ENCODE measurements at places on chromosomes 7 and 10. TPM values are rescaled to one million over a fixed set of nuclear protein-coding genes. Genes with fewer than 3 reads are reported as not detected.

TCF7L2 gene
- total RNA-seq, result 20.9 TPM

SPDYE9 gene
- total RNA-seq, result not detected

PNLIPRP2 gene
- total RNA-seq, result not detected

ZNF804B gene
- total RNA-seq, result not detected

ZNF503 gene
- 1.2 TPM for total RNA-seq

LRMDA gene
- not detected for total RNA-seq

TUBB8 gene
- total RNA-seq, result 0.24 TPM

AKR1B1 gene
- 104 TPM for total RNA-seq

- H3K4me1 ChIP-seq, result peaks cover 25% of the 10 kb centered on the region
- H3K27me3 ChIP-seq, result no peaks in the 10 kb centered on the region
- DNase-seq, result no peak
- no peaks in the 10 kb centered on the region for H3K36me3 ChIP-seq
- H3K27ac ChIP-seq, result no peak overlapping the region
Measured at GRCh38 chr7:43700646-43701499, 28.4 kb downstream of the COA1 start.

GRCh38 chr7:4531236-4531635 is 150.9 kb upstream of the FOXK1 start:
- no peaks in the 10 kb centered on the region for H3K4me1 ChIP-seq
- no peaks in the 10 kb centered on the region for H3K36me3 ChIP-seq
- no peak overlapping the region for H3K4me3 ChIP-seq
- no peak for DNase-seq
- H3K27ac ChIP-seq, result no peak overlapping the region

DNA sequence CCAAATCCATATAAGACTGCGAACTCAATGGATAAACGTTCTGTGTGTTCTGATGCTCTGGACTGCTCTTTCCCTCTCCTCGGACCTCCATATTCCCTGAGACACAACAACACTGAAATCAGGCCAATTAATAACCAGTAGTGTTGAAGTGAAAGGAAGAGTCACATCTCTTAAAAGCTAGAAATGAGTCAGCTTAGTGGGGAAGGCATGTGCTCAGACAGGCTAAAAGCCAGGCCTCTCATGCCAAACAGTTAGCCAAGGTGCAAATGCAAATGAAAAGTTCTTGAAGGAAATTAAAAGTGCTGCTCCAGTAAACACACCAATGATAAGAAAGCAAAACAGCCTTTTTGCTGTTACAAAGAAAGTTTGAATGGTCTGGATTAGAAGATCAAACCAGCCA is 29.3 kb downstream of the TNS3 start:
- no peaks in the 10 kb centered on the region for H3K27me3 ChIP-seq
- no peaks in the 10 kb centered on the region for H3K36me3 ChIP-seq
- no peak for DNase-seq
- H3K27ac ChIP-seq, result no peak overlapping the region
- no peak overlapping the region for H3K4me3 ChIP-seq

GRCh38 chr10:35561715-35562114 is 43.4 kb upstream of the GJD4 start:
- no peak for DNase-seq
- H3K36me3 ChIP-seq, result no peaks in the 10 kb centered on the region
- H3K4me3 ChIP-seq, result no peak overlapping the region
- H3K27ac ChIP-seq, result no peak overlapping the region
- peaks cover 15% of the 10 kb centered on the region for H3K4me1 ChIP-seq
- no peaks in the 10 kb centered on the region for H3K27me3 ChIP-seq

- DNase-seq, result no peak
- no peak overlapping the region for H3K4me3 ChIP-seq
- no peaks in the 10 kb centered on the region for H3K36me3 ChIP-seq
- H3K4me1 ChIP-seq, result no peaks in the 10 kb centered on the region
- no peak overlapping the region for H3K27ac ChIP-seq
- H3K27me3 ChIP-seq, result peaks cover 30% of the 10 kb centered on the region
Measured at GRCh38 chr10:19505320-19506312, 310.6 kb upstream of the PLXDC2 start.

DNA sequence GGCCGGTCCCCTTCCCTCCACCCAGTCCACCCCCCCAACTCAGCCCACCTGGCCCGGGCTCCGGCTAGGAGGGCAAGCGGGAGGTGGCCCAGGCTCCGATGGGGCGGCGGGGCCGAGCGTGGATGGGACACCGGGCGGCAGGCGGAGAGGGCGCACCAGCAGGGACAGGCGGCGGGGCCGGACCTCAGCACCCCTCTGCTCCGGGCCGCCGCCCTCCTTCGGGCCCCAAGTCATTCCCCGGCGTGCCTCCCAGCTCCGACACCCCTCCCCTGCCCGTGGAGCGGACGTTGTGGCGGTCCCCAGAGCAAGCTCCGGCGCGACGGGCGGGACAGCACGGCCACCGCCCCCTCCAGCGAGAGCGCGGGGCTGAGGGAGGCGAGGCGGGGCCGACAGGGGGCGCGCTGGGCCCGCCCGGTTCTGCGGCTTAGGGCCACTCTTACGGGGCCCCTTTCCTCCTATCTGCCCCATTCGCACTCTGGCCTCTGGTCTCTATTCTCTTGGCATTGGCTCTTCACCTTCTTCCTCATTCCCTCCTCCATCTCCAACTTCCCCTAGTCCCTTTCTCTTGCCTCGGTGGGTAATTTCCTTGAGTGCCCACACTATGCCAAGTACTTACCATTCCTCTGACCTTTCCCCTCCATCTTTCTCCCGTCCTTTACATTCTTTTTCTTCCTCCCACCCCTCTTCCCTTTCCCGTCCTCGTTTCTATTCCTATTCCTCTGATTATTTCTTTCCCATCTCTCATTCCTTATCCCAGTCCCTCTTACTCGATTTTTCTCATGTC is 701 bp upstream of the GBX1 start:
- peaks cover 68% of the 10 kb centered on the region for H3K27me3 ChIP-seq
- peak; percentile 56 for DNase-seq

GRCh38 chr7:95001258-95001657 is 93.9 kb downstream of the PPP1R9A start:
- no peaks in the 10 kb centered on the region for H3K4me1 ChIP-seq
- no peaks in the 10 kb centered on the region for H3K36me3 ChIP-seq
- H3K27me3 ChIP-seq, result no peaks in the 10 kb centered on the region
- H3K4me3 ChIP-seq, result no peak overlapping the region
- DNase-seq, result no peak

DNA sequence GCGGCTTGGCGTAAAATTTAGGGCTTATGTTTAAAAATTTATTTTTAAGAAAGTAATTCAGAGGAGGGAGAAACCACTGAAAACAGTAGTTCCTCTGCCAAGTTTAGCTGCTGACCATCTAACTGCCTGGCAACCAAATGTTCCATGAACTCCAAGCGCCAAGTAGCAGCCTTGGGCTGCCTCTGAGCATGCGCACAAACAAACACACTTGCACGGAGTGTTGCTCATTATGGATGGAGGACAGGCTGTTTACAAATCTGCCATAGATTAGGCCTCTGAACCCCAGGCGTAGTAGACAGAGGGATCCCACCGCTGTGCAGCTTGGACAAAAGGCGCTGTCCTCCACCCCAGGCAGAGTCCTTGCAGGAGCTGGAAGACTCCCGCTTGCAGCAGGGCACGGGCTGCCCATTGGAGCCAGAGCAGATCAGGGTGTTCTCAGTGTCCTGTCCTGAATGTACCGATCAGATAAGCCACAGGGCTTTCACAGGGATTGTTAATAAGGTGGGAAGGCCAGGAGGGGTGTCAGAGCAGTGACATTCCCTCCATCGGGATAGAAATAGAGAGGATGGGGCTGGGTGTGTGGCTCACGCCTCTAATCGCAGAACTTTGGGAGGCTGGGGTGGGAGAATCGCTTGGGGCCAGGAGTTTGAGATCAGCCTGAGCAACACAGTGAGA is 47.7 kb upstream of the LYZL1 start:
- H3K27ac ChIP-seq, result no peak overlapping the region
- no peak for DNase-seq
- no peaks in the 10 kb centered on the region for H3K36me3 ChIP-seq
- H3K4me3 ChIP-seq, result no peak overlapping the region

- H3K4me3 ChIP-seq, result no peak overlapping the region
- no peaks in the 10 kb centered on the region for H3K36me3 ChIP-seq
- peak overlapping the region; percentile 80 for H3K27ac ChIP-seq
- peak; percentile 82 for DNase-seq
- H3K4me1 ChIP-seq, result peaks cover 61% of the 10 kb centered on the region
Measured at GRCh38 chr7:116441534-116441933, 58.0 kb upstream of the CAV2 start.

DNA sequence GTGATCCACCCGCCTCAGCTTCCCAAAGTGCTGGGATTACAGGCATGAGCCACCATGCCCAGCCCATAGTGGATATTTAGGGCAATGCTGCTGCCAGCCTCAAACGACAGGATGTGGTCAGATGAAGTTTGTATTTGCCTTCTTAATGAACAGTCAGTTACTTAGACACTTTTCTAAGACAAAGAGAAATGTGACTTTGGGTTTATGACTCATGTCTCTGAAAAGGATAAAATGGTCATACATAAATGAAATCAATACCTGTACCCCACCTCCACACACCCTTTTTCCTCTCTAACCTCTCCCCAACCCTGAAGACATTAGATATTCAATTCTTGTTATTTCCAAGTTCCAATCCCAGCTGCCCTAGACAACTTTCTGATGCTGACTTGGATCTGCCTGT is 109.3 kb upstream of the INSIG1 start:
- DNase-seq, result no peak
- H3K4me1 ChIP-seq, result no peaks in the 10 kb centered on the region
- H3K36me3 ChIP-seq, result no peaks in the 10 kb centered on the region
- H3K27me3 ChIP-seq, result peaks cover 26% of the 10 kb centered on the region
- no peak overlapping the region for H3K4me3 ChIP-seq

DNA sequence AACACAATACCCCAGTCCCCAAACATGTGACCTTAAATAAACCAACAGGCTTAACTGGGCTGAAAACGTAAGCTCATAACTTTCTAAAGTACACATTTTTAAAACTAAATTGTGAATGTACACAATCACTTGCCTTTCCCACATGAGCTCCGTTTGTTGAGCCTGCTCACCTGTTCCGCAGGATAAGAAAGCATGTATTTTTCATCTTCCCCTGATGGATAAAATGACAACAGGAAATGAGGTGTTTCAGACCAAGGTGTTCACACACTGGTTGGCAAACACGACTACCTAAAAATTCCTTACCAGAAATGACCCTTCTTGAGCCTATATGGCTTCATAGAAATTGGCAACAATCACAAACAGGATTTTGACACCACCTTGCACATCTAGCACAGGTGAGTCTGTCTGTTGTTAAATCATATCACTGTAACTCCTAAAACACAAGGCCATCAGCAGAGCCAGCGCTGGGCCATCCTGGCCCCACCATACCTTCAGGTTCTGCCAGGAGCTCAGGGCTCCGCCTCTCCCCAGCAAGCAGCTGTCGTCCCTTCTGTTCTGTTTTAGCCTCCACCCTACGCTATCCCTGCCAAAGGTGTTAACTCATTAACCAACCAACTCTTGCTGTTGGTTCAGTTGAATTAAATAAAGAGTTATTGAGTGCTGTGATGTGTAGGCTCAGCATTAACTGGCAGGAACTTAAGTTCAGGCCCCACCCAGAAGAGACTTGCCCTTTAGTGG is 73.6 kb upstream of the RNF32 start:
- peaks cover 9% of the 10 kb centered on the region for H3K27me3 ChIP-seq
- no peak overlapping the region for H3K27ac ChIP-seq
- H3K4me3 ChIP-seq, result no peak overlapping the region
- no peak for DNase-seq
- H3K4me1 ChIP-seq, result no peaks in the 10 kb centered on the region

GRCh38 chr10:33115738-33116719 is 158.0 kb upstream of the ITGB1 start:
- no peaks in the 10 kb centered on the region for H3K27me3 ChIP-seq
- no peaks in the 10 kb centered on the region for H3K36me3 ChIP-seq
- peak; percentile 82 for DNase-seq

GRCh38 chr7:151786936-151787335 is 90.0 kb downstream of the PRKAG2 start:
- no peaks in the 10 kb centered on the region for H3K27me3 ChIP-seq

DNA sequence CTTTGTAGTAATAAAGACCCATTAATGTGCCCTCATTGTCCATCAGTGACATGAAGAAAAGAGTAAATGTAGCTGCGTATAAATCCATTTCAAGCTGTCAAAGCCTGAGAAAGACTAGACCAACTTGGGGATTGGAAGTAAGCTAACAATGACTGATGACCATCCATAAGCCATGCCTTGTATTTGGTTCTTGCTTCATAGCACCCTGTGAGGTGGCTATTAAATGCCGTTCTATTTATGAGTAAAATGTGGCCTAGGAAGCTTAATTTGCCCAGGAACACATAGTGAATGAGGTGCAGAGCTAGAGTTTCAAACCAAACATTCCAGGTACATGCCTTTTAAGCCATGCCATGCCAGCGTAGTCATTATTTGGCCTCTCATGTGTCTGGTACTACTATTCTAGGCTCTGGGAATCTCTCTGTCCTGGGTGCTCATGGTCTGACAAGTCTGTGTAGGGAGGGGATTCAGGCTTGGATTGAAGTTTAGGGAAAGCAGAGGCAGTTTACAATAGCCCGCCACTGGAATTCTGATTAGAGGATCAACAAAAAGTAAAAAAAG is 92.1 kb downstream of the ZNF277 start:
- no peaks in the 10 kb centered on the region for H3K27me3 ChIP-seq
- peaks cover 22% of the 10 kb centered on the region for H3K4me1 ChIP-seq
- H3K4me3 ChIP-seq, result no peak overlapping the region
- H3K27ac ChIP-seq, result no peak overlapping the region
- no peak for DNase-seq
- no peaks in the 10 kb centered on the region for H3K36me3 ChIP-seq

DNA sequence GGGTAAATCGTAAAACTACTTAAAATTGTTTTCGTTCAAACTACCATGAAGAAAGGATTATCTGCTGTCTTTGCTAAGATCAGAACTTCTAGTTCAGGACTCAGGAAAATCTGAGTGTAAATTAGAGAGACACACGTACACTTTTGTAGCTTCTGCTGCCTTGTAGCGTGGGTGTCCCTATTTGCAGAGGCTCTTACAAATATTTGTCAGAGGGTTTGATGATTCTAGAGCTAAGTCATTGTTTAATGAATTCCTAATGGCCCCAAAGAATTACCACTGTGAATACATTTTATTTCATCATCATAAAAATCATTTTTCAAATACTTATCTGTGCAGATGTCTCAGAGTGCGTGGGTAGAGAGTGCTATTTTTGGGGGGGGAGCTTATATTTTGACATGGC is 314.9 kb downstream of the LRMDA start:
- H3K4me3 ChIP-seq, result no peak overlapping the region
- no peaks in the 10 kb centered on the region for H3K36me3 ChIP-seq
- H3K4me1 ChIP-seq, result no peaks in the 10 kb centered on the region
- no peak for DNase-seq
- H3K27me3 ChIP-seq, result no peaks in the 10 kb centered on the region

- H3K36me3 ChIP-seq, result no peaks in the 10 kb centered on the region
- DNase-seq, result no peak
- no peaks in the 10 kb centered on the region for H3K4me1 ChIP-seq
- H3K27ac ChIP-seq, result no peak overlapping the region
- H3K27me3 ChIP-seq, result no peaks in the 10 kb centered on the region
Measured at GRCh38 chr7:132183781-132184380, 392.4 kb downstream of the PLXNA4 start.

- H3K4me3 ChIP-seq, result no peak overlapping the region
- H3K4me1 ChIP-seq, result peaks cover 51% of the 10 kb centered on the region
- DNase-seq, result peak; percentile 50
- H3K36me3 ChIP-seq, result no peaks in the 10 kb centered on the region
Measured at GRCh38 chr7:91780521-91780920, 100.0 kb downstream of the MTERF1 start.

Data from A673 (cell line).